ENCODE measurements at places on chromosomes 2 and 18.

GRCh38 chr2:217027414-217027813 lies 167.6 kb upstream of the TNP1 start:
- no peak for DNase-seq

- no peak for DNase-seq
Measured at GRCh38 chr2:219698748-219699439, 71.5 kb downstream of the SLC4A3 start.

GRCh38 chr2:56177420-56178220 lies 6.2 kb upstream of the CCDC85A start:
- DNase-seq: no peak

DNA sequence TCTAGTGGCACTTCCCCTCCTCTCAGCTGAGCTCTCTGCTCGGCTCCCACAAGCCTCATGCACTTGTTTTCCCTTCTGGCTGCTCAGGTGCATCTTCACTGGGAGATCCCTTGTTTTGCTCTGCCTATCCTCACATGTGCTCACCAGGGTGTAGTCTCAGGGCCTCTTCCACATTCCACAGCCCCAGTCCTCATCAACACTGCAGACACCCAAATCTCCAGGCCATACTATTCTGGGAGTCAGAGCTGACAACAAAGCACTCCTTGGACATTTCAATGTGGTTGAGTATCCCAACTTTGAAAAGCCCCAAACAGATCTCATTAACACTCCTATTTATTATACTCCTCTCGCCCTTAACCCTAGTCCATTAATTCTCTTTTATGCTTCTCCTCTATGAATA lies 71.3 kb downstream of the CCDC93 start:
- DNase-seq: no peak

- no peak for DNase-seq
Measured at GRCh38 chr2:41602341-41602740, 445.5 kb upstream of the PKDCC start.

GRCh38 chr2:127081826-127082633 lies 24.9 kb downstream of the BIN1 start:
- no peak for DNase-seq

DNA sequence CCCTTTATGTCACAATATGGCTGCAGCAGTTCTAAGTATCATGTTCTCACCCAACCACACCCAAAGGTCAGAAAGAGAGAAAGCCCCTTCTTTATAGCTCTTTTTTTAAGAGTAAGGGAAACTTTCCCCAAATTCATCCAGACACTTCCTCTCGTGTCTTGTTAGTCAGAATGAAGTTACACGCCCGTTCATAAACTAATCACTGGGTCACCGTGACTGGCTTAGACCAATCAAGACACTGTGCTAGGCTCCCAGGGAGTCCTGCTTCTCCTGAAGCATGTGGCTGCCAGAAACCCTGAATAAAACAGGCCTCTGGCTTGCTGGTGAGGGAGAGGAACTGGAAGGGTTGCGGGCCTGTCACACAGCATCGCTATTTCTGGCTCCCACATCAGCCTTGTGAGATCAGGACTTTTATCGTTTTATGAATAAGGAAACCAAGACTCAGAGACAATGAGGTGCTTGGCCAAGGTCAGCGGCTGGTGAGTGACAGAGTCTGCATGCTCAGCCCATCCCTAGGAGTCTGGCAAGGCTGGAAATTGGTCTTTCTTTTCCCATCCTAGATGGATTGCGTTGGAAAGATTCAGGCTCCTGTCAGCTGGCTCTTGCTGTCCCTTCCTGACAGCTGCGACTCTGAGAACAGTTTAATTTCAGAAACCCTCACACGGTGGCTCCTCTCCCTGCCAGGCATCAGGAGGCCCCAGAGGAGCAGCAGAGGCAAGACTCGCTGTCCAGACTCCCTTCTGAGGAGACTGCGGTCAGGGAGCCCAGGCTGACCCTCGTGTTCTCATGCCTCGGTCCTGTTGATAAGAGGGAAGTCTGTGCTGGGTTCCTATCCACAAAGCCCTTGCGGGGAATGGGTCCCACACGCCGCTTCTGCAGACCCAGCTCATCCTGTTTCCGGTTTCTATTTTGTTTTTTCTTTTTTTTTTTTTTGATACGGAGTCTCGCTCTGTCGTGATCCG lies 104.5 kb upstream of the TAF1B start:
- DNase-seq: no peak

DNA sequence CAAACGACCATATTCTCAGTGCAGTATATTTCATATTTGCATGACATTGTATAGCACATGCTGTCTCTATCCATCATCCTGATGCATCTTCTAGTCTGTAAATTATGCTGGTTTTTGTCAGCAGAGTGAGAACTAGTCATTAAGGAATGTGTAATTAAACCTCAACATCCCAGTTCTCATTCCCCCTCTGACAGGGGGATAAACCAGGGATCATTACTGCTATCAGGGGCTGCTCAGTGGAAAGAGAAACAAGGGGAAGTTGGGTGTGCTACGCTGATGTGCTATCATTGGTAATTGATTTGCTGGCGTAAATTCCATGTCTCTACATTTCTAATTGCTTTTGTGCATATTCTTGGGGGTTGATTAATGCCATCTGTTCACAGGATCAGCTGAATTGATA lies 7.7 kb downstream of the CNTNAP5 start:
- DNase-seq: no peak

DNA sequence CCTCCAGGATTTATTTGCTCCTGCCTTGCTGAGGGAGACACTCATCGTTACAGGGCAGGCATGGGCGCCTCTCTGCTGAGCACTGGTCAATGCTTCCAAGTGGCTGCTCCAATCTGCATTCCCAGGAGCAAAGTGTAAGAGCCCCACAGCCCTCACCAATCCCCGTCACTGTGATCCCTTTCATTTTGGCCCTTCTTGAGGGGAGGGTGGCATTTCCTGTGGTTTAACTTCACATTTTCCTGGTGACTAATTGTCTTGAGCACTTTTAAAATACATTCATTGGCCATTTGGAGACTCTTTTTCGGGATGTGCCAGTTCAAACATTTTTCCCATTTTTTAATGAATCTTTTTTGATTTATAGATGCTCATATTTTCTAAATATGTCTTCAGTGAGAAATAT lies 33.0 kb downstream of the TPO start:
- no peak for DNase-seq

DNA sequence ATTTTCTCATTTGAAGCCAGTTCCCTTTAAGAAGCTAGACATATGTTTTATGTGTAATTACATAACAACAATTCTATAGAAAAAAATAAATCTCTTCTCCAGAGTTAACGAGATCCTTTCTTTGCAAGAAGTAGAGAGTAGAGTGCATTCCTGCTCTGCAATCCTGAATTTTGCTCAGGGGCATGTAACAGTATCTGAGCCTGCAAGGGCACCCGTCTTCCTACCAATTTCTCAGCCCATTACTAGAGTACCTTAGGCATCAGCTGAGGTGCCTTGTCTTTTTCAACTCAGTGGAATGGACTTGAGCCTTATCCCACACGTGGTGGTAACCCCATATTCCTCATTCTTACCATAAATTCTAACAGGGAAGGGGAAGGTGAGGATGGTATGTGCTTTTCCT lies 205.9 kb downstream of the IKZF2 start:
- no peak for DNase-seq

DNA sequence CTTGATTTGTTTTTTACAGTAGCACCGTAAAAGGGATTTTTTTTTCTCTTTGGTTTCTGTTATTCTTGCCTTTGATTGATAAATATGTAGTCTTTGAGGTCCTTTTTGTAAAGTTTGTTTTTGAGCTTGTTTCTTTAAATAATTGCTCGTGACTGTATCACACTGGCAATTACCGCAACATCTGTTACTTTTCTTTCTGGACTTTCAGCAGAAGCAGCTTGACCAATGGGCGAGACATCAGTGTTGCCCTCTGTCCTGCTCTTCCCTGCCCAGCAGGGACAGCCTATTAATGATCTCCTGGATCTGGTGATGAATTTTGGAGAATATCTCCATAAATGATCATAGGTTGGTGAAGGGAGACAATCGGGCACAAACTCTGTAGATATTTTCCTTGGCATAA lies 74.9 kb downstream of the TDRD15 start:
- no peak for DNase-seq

DNA sequence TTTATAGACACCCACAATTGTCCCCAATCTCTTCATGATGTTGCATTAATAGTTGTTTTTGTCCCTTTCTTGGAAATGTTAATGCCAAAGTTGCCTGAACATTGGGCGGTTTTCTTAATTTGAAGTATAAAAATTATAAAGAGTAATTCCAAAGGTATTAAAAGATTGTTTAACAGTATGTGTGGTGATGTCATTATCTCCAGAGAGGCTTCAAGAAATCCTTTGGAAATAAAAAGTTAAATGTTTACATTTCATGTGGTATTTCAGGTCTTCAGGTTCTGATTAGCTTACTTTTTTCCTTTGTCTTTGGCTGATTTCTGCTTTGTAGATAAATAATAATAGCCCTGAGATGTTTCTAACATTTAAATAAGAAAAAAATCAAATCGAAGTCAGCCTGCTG lies 29.3 kb upstream of the NOSTRIN start:
- no peak for DNase-seq

- DNase-seq: no peak
Measured at GRCh38 chr18:56327191-56327885, 311.1 kb downstream of the TXNL1 start.

- no peak for DNase-seq
Measured at GRCh38 chr2:180734382-180734781, 246.0 kb upstream of the UBE2E3 start.

- DNase-seq: no peak
Measured at GRCh38 chr2:196980473-196980872, 54.0 kb upstream of the PGAP1 start.

GRCh38 chr2:228263156-228263555 lies 81.7 kb upstream of the SPHKAP start:
- no peak for DNase-seq

- no peak for DNase-seq
Measured at GRCh38 chr18:79056827-79057367, 12.3 kb upstream of the ATP9B start.

DNA sequence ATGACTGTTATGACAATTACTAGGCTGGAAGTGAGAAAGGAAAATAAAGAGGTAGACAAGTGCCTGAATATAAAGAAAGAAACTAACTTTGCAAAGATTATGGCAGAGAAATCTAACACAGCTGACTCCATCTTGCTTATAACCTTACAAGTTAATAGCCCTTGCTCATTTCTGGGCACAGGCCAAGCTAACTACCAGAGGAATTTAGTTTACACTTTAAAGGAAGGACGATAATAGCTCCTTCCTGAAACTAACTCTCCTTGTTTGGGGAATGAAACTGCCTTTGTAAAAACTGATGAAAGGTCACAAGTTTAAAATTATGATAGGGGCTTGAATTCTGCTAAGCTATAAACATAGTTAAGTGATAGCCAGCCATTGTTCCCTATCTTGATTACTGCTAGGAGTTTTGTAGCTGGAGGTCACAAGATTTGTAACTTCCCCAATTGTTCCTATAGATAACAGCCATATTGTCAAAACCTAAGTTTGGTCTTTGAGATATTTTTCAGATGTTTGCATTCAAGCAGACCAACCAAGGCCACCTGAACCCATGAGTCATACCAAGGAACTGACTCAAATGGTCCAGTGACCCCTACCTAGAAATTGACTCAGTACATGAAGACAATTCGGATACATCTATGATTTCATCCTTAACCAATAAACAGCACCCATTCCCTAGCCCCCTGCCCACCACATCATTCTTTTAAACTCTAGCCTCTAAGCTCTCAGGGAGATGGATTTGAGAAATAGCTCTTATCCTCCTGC lies 209.2 kb upstream of the LRATD1 start:
- DNase-seq: no peak

GRCh38 chr2:218897394-218898108 lies 16.9 kb downstream of the WNT10A start:
- DNase-seq: no peak

- DNase-seq: no peak
Measured at GRCh38 chr2:138534791-138535190, 33.2 kb downstream of the SPOPL start.

DNA sequence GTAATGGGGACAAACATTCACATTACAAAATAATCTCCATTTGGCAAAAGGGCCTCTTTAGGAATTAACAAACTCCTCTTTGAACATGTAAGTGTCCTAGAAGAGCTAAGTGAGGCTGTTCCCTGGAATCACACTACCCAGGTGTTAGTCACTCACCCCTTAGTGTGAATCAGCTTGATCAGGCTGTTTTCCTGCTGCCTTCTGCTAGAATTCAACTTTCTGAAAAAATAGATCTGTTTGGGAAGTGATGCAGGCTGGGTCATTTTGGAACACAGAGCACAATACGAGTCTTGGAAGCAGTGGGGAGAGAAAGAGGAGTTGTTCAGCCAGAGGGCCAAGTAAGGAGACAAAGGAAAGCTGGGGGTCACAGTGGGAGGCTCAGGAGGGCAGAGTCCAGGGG lies 40.0 kb downstream of the TTC32 start:
- DNase-seq: no peak

DNA sequence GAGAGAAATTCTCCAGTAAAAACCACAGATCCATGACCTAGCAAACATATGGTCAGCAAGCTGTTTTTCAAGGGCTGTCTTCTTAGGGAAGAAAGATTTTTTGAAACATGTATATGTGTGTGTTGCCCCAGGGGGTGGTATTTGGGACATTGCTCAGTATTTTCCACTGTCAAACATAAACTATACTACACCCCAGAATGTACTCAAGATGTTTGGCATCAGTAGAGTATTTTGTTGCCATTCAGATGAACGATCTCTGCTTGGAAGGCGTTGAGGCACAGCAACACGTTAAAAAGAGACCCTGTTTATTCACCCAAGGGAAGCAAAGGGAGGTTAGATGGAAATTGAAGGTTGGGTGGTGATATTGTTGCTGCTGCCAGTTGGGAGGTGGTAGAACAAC lies 30.0 kb downstream of the EEF1B2 start:
- no peak for DNase-seq

DNA sequence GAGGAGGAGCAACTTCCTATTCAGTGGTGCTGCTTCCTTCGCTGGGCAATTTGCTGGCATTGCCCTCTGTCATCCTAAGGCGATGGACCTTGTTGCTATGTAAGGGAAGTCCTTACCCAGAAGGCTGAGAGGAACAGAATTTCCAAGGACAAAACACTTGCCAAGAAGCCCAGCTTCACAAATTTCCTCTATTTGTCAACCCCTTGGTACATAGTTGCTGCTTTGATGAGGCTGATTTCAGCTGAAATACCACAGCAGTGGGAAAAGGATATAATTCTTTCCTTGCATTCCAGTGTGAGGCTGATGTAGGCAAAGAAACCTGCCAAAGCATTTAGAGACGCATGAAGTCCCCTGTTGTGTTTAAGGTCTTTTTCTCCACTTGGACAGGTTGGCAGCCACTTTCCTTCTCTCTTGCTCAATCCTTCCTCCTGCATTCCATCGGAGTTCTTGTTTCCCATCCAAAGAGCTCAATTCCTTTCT lies 16.4 kb upstream of the ST3GAL5 start:
- DNase-seq: no peak
